DMS53 (cell line): ENCODE measurements at places on chromosomes 7 and 10.

DNA sequence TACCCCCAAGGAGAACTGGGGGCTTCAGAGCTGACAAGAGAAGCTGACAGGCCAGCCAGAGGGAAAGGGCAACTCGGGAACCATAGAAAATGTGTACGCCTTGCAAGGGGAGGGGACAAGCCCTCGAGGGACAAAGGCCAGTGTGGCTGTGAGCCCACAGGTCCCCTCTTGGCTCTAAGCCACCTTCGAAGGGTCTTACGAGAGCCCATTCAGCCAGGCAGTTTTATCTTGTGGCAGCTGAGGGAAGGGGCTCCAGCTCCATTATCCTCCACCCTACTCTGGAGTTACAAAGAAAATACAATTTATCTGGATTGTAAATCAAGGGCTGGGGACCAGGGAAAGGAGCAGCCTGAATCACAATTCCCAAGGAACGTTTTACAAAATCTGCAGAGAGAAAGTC, 159.5 kb upstream of the ZMIZ1 start:
- no peak for DNase-seq

DNA sequence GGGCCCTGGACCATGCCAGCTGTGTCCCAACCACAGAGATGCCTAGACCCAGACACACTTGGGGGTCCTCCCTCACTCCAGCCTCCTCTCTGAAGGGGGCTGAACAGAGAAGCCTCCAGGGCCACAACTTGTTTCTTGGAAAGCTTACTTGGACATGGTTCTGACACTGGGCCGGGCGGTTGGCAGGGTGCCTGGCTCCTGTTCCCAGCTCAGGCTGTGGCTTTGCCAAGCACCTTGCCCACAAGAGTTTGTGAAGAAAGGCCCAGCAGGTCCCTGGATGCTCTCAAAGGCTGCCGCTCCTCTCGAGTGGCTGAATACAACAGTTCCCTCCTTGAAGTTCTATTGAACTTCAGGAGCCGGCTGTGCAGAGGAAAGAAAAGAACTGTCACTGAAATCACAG, 181.6 kb downstream of the PTPN20 start:
- no peak for DNase-seq

GRCh38 chr10:32937911-32938424, 20.1 kb downstream of the ITGB1 start:
- peak; percentile 39 for DNase-seq

DNA sequence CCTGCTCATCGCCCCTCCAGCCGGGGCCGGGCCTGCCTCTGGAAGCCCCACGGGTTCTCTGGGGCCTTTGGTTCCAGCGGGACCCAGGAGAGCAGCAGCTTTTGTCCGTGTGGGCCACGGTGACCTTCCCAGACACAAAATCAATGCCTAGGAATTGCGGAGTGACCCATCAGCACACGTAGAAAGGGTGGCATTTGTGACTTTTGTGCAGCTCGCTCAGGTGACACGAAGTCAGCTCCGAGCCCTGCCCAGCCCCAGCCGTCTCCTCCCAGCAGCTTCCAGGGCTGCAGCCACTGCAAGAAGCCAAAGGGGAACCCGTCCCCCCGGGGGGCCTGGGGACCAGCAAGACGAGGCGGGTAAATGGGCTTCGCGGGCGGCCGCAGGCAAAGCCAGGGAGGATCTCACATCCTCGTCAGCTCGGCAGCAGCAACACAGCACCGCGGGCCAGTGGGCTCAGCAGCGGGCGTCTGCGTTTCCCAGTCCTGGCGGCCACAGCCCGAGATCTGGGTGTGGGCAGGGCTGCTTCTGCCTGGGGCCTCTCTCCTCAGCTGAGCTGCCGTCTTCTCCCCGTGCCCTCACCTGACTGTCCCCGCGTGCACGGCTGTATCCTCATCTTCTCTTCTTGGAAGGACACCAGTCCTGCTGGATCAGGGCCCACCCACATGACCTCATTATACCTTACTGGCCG, 88.5 kb downstream of the PAXIP1 start:
- peak; percentile 38 for DNase-seq

GRCh38 chr10:125113691-125114371, 46.5 kb downstream of the CTBP2 start:
- DNase-seq: no peak

- peak; percentile 53 for DNase-seq
Measured at GRCh38 chr7:150940431-150941102, 37.6 kb downstream of the KCNH2 start.

GRCh38 chr10:2026936-2027335, 289.6 kb upstream of the ADARB2 start:
- DNase-seq: no peak

DNA sequence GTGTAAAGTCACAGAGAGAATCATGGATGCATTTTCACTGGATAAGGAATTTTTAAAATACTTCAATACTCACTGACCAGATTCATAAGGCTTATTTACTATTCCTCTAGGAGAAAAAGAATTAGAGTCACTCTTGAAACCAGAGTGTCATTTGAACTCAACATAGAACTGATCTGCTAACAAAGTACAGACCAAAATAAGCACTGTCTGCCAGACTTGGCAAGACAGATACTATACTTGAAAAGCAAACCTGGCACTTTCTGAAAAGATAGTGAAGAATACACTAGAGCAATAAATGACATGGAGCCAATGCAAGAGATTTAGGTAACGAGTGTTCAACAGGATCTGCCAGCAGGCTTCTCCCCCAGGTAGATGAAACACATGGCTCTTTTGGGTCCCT, 215.3 kb downstream of the CHCHD3 start:
- DNase-seq: no peak

GRCh38 chr7:13057462-13058200, 370.2 kb downstream of the ARL4A start:
- no peak for DNase-seq

DNA sequence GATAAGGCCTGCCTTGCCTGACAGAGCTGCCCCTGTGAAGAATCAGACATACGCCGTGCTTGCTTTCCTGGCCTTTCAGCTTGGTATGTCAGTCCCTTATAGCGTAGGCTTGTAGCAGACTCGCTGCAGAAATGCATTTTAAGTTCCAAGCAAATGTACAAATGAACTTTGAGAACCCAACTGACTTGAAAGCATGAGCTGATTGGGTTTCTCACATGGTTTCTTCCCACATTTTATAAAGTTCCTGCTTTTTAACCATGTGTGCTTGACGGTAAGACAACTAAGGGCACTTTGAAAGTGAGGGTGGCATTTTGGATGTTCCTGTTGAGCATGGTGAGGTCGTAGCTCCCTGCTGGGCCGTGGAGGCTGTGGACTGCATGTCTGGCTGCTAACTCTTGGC, 62.6 kb downstream of the CCNY start:
- no peak for DNase-seq

DNA sequence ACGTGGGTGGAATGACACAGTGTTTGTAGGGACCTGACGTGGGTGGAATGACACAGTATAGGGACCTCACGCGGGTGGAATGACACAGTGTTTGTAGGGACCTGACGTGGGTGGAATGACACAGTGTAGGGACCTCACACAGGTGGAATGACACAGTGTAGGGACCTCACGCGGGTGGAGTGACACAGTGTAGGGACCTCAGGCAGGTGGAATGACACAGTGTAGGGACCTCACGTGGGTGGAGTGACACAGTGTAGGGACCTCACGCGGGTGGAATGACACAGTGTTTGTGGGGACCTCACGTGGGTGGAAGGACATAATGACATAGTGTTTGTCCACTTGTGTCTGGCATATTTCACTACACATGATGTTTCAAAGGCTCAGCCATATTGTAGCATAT, 19.3 kb downstream of the PPP2R2D start:
- DNase-seq: no peak

GRCh38 chr7:2820508-2820934, 23.6 kb downstream of the GNA12 start:
- DNase-seq: no peak

DNA sequence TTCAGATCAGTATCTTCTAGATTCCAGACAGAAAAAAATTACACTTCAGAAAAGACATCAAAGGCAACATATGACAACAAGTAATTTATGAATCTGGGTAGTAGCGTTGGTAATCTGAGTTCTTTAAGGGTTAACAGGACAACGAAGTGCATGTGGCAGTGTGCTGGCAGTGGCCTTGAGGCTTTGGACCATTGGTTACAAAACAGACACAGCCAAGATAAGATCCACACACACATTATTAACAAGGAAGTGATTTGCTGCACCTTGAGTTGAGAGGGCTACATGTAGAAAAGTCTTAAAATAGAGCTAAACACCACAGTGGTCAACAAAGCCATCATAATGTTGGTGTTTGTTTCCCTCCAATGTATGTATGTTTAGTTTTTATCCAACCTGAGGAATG, 40.6 kb downstream of the AKR1D1 start:
- DNase-seq: no peak

GRCh38 chr10:52334595-52334994, 20.5 kb downstream of the DKK1 start:
- DNase-seq: peak; percentile 50

DNA sequence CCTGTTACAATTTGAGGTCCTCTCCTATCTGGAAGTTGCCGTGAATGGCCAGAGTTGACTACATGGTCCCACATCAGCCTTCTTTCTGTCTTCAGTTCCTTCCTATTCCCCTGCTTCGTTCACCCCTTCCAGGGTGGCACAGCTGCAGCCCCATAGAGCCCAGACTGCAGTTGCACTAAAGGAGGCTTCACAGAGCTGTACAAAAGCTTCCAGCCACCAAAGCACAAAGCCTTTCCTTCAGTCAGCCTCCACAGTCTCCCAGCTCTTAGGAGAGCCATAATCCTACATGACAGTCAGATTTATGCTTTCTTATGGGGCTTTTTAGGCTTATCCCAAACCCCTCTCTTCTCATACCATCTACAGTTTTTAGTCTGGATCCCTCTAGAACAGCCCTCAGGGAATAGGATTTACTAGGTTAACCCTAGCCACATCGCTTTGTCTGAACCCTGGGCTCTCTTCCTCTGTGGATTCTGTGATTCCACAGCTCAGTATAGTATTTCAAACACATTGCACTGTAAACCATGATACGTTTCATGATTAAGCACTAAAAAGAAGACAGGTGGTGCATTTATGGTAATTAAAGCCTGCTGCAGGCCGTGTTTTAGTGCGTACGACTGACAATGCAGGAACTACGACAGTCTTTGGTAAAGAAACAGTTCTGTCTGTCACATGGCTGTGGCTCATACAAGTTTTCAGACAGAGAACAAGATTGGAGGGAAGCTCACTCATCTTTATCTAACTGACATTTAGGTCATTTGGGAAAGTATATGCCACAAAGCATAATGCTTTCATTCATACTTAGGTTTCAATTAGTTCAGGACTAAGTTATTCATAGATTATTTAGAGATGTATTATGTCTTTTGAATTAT, 208.3 kb upstream of the KMT2E start:
- no peak for DNase-seq

- no peak for DNase-seq
Measured at GRCh38 chr7:27262121-27262520, 19.5 kb downstream of the EVX1 start.

DNA sequence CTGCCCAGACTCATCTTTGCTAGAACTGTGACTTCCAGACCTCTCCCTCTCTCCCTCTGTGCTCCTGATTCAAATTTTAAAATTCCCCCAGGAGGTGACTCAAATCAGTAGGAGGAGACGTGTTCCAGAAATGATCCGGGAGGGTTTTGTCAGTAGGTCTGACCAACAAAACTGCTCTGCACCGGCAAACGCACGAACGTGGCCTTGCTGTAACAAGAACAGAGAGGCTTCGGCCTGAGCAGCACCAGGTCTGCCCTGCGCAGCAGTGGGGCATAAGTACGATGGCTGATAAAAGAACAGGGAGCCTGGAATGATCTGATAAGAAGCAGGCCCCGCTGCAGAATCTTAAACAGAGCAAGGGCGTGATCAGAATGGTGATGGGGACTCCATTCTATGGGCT, 152.7 kb upstream of the AUTS2 start:
- no peak for DNase-seq

GRCh38 chr7:78746301-78746700, 707.2 kb downstream of the MAGI2 start:
- no peak for DNase-seq
